ENCODE measurements at places on chromosomes 5 and 9.
A peak's percentile ranks its signal among the peaks of the same experiment; 100 is the strongest.

DNA sequence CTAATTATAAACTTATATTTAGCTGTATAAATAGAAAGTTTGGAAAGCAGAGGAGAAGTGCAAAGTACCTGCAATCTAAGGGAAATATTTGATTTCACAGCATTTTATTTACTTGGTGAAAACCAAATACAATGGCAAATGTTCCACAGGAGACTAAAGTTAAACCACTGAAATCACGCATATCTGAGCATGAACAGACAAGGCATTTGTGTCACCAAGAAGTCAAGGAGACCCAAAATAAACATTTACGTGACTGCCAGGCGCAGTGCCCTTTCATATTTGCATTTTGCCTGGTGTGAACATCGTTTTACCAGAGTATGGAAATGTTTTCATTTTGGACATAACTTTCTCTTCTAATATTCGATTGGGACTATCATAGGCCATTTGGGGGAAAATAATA is 20.6 kb downstream of the UGCG start:
- no peak for DNase-seq

DNA sequence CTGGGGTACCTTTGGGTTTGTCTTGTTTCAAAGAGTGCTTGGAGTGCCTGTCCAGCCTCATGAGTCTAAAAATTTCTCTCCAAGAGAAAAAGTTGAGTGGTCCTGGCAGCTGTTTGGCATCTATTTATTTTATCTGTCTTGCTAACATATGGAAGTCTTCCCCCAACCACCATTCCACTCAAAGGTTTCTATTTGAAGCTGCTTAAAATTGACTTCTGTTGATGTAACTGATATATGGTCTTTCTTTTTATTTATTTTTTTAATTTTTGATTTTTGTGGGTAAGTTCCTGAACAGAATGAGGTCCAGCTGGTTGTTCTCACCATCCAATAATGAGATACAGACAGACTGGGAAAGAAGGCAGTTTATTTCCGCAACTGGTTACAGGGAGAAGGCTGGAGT is 178.7 kb upstream of the SGCD start:
- no peak for DNase-seq

DNA sequence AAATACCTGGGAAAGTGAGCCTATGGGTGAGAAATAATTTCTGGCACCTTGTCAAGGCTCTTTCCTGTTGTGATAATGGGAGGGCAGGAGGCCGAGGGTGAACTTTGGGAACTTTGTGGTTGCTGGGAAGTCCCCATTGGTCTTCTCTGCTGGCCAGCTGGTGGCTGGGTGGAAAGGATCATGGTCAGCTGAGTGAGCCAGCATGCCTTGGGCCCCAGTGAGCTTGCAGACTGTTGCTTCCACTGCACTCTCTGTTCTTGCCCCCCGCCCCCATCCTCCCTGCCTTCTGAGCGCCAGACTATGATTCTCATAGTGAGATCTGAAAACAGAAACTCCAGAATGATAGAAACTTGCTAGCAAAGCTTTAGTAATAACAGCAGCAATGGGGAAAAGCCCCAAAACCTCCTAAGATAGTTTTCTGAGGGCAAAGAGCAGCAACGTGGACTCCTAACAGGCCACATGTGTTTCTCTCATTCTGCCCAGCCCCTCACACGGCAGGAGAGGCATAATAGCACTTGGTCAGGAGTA is 139.2 kb upstream of the SMARCA2 start:
- DNase-seq = no peak

GRCh38 chr5:95962475-95962773 is 773 bp upstream of the ELL2 start:
- DNase-seq = no peak

DNA sequence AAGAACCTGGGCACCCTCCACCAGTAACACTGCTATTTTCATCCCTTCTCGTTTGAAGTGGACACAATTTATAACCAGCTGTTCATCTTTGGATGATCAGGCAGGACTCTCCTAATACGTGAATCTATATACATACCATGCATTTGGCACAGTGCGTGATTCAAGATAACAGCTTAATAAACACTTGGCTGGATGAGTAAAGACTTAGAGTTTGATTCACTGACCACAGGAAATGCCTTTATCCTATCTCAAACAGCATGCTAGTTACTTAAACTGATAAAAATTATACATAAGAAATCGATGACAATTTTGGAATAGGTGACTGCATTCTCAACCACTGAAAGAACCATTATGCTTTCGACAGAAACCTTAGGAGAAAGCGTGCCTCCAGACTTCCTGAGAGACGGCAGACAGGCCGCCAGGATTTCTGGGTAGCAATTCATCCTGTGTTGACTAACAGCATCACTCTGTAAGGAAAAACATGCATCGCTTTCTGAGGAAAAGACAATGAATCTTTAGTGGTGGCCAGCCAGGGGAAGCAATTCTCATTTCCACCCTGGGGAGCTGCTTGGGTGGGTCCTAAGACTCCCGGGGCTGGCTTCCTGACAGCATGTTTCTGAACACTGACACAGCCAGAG is 9.7 kb downstream of the MRPL36 start:
- DNase-seq = no peak

GRCh38 chr5:107290780-107291398 is 379.8 kb downstream of the EFNA5 start:
- DNase-seq = no peak

DNA sequence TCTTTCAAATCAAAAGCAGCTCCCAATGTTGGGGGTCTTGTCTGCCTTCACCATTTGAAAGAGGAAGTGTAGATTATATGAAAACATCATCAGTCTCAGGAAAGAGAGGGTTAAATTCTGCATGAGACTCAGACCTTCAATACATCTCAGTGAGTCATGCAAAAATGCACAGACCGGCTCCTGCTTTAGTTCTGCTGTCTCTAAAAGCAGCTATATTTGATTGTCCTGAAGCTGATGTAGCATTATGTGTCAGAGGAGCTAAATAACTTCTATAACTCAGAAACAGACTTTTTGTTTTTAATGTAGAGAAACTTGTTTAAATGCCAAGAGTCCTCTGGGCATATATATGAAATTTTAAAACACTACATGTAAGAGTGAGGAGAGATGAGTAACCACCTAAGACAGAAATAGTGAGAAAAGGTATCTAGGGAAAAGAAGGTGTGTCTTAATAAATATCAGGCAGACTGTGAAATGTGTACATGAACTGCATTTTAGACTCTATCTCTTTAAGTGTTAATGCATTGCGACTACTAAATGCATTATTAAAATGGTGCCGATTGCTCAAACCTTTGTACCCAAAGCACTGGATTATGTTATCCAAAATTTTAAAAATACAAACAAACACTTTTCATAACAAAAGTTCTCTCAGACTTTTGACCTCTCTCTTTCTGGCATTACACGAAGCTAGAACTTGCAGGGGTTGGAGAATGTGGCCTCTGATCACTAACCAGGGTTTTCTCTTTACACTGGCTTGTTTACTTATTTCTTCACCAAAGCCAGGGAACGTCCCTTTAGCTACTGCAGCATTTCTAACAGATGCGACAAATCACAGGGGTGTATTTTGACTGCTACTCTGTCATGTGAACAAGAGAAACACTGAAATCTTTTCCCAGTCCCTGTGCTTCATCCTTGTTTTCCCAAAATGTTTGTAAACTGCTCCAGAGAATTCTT is 302.3 kb downstream of the ARL15 start:
- no peak for DNase-seq

- peak; percentile 54 for DNase-seq
These were observed 8.9 kb downstream of the ARAP3 start for GRCh38 chr5:141672841-141673813.

GRCh38 chr9:135906291-135907005 is 898 bp downstream of the CAMSAP1 start:
- DNase-seq = peak; percentile 48

DNA sequence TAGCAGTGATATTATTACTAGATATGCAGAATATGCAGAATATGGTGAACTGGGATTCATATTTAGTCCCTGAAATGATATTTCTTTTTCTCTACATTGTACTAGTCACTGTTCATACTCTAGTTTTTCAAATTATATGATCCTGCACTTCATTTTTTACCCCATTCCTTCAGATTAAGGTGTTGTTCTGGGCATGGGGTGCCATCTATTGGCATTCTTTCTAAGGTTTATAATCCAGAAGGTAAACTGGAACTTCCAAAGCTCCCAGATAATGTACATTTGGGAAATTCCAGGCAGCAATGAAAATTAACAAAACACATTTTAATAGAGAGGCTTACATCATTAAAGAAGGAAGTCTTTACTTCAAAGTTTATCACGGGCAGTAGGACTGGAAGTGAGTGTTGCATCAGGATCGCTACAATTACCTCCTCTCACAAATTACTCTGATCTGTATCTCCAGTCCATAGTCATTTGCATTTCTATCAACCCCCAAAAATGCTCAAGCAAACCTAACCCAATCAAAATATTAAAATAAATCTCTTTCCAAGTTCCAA is 12.5 kb downstream of the RFX3 start:
- no peak for DNase-seq

DNA sequence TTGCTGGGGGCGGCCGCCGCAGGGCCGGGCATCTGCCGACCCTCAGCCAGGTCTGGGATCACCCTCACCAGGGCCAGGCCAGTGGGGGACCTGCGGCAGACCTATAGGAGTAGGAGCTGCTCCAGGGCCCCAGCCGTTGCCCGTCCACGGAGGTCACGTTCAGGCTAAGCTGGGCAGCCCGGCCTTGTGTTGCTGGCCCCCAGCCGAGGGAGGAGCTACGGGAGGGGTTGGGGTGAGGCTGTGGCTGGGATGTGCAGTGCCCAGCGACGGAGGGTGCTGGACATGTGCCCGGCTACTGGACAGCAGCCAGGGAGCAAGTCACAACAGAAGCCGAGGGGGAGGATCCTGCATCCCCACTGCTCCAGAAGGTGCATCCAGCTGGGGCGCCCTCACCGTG is 39.6 kb upstream of the SLC6A19 start:
- no peak for DNase-seq

DNA sequence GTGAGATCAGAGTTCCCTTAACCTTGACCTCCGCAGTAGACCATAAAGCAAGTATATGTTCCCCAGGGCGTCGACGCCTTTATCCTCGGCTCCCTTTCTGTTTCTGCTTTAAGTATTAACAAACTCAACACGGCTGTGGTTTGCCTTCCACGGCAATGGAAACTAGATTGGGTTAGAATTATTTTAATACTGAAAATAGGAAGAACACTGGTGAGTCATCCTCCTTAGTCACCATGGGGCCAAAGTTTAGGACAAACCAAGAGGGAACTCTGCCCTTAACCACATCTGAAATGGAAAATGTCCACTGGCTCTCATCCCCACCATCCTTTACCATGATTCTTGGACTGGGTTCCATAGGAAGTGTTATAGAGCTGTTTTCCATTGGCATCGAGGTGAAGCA is 386.1 kb downstream of the ACTL7B start:
- DNase-seq = no peak

DNA sequence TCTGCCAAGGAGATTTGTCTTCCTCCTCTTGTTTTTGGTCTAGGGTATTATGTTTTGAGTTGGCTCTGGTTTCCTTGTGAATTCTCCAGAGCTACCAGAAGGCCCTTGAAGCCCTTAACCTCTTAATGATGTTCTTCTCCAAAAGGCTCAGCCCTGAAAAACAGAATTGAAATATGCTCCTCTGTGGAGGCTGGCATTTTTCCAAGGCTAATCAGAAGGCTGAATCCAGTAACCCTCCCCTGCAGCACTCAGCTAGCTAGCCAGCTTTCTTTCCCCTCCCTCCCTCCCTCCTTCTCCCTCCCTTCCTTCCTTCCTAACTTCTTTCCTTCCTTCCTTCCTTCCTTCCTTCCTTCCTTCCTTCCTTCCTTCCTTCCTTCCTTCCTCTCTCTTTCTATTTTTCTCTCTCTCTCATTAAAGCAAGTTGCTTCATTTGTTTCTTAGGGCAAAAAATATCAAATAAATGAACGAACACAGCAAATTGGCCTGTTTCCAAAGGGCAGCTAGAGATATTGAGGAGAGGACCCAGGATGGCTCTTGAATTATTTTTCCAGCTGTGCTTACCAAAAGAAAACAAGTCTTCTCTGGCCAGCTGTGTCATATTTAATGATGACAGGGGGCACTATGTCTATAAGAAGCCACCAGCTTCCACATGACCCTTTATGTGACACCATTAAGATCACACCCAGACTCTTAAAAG is 38.7 kb downstream of the JAKMIP2 start:
- DNase-seq = no peak

DNA sequence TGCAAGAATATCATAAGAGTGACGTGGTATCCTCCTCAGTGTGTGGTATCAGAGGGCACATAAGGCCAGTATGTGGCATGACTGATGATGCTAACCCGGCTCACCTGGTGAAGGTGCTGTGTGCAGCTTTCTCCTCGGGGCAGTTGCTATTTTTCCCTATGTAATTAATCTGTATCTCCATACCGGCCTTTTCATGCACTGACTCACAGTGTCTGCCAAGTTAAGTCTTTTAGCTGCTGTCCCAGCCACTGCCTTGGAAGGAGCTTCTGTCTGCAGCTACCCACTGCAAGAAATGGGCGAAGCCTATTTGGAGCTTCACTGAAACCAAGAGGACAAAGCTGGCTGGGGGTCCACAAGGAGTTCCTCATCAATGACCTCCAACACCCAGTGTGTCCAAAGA is 46.0 kb downstream of the NXNL2 start:
- no peak for DNase-seq

DNA sequence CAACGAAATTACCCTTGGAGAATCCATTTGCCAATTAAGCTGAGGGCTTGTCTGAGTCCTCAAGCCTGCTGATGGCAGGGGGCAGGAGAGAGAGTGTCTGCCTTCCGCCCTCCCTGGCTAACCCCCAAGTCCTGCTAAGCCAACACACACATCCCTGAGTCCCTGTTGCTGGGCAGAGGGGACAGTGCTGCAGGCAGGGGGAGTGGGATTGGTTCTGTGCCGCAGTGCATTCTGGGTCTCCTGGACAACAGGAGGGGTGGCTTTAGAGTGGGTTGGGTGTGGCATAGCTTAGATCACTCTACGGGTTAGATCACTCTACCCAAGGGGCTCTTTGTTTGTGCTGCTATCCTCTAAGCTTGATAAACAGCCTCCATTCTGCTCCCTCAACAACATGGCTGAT is 427.7 kb downstream of the CDK5RAP2 start:
- DNase-seq = peak; percentile 72

DNA sequence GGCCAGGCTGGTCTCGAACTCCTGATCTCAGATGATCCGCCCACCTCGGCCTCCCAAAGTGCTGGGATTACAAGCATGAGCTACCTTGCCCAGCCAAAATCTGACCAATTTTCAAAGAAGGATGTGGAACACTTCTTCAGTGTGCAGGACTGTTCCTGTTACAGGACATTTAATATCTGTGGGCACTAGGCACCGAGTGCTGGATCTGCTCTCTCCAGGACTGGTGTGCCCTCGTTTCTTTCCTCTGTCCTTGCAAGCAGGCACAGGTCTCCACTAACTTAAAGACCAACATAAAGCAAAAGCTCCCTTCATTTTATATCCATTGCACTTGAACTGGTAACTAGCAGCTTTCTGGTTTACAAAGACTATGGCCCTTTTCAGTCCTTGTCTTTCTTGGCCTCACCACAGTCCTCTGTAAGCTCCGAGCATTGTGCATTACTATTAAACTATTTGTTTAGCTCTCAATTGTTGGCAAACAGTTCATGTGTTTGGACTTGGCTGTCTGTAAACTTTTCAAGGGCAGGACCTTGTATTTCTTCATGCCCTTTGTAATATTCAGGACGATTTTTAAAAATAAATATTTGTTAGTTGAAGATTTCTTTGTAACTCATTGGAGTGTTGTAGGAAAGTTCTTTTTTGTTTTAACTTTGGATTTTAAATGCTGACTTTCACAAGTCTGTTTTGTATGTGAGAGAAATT is 37.3 kb downstream of the ARHGEF28 start:
- DNase-seq = no peak

- DNase-seq = no peak
These were observed 223.5 kb upstream of the DAB2 start for GRCh38 chr5:39648085-39648847.

Data from glutamatergic neuron (in vitro differentiated cells).